ENCODE measurements at places on chromosomes 2 and 18. TPM values are rescaled to one million over a fixed set of nuclear protein-coding genes. Genes with fewer than 3 reads are reported as not detected.

GRCh38 chr2:113709022-113709421 is 47.4 kb downstream of the SLC35F5 start:
- no peak overlapping the region for H3K27ac ChIP-seq
- DNase-seq: no peak
- no peak overlapping the region for H3K4me3 ChIP-seq

Gene GAD1
- 2.5 TPM for total RNA-seq

- no peak for DNase-seq
- H3K4me1 ChIP-seq: peaks cover 91% of the 10 kb centered on the region
- no peaks in the 10 kb centered on the region for H3K27me3 ChIP-seq
- H3K36me3 ChIP-seq: peaks cover 19% of the 10 kb centered on the region
- peak overlapping the region; percentile 81 for H3K27ac ChIP-seq
- H3K4me3 ChIP-seq: peak overlapping the region; percentile 8
Measured at GRCh38 chr2:98507891-98508708, 63.4 kb downstream of the INPP4A start.

DNA sequence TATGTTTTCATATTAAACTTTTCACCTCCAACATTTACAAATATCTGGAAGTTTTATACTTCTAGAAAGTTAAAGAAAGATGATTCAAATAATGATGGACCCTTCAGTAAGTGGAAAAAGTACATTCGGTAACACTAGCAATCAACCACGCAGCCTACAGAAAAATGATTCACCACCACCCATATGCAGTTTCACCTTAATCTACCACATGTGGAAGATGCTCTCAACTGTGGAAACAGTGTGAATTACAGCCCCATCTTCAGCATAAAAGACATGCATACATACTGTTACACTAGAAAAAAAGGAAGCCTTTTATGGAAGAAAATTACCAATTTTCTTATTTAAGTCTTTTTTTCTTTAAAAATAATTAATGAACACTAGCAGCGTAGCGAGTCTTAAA is 1.1 kb downstream of the SLC38A11 start:
- peak; percentile 6 for DNase-seq
- H3K4me1 ChIP-seq: no peaks in the 10 kb centered on the region
- H3K27me3 ChIP-seq: peaks cover 14% of the 10 kb centered on the region

GRCh38 chr18:70295192-70296188 is 6.6 kb downstream of the SOCS6 start:
- H3K27me3 ChIP-seq: peaks cover 24% of the 10 kb centered on the region
- no peak overlapping the region for H3K4me3 ChIP-seq
- H3K36me3 ChIP-seq: no peaks in the 10 kb centered on the region
- no peak for DNase-seq

Gene CDH2
- 0.18 TPM for total RNA-seq

DNA sequence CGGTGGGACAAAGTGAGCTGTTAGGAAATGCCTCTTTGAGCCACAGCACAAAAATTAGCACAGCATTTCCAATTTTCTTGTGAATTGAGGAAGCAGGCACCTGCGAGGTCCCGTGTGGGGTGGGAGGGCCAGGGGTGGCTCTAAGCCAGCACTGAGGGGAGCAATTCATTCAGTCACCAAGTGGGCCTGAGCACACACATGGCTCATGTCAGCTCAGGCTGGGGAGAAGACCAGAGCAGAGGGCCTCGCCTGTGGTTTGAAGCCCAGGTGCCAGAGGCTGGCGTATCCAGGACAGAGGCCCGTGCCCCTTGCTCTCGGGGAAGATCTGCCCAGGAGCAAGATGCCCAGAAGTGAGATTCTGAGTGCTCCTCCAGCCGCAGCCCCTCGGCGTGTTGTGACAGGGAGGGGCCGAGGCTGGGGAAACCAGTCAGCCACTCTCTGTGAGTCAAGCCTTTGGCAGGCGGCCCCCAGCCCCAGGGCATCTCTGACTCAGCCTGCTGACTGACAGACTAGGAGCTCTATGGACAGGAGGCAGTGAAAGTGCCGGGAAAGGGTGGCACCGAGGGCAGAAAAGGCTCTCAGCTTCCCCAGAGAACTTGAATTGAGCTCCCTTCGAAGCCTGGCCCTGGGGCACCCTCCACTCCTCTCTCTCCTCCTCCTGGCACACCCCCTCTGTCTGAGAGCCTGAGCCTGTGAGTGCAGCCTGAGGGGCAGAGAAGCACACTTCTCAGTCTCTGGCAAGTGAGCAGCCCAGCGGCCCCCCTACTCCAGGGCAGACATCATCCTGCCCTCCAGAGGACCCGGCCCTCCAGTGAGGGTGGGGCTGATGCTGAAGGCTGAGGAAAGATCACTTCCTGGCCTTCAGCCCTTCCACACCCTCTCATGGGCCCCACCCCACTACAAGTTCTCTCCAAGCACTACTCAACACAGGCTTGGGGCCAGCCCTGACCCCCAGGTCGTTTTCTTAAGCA is 32.3 kb downstream of the CYP26B1 start:
- no peaks in the 10 kb centered on the region for H3K36me3 ChIP-seq
- peaks cover 2% of the 10 kb centered on the region for H3K27me3 ChIP-seq
- DNase-seq: no peak

DNA sequence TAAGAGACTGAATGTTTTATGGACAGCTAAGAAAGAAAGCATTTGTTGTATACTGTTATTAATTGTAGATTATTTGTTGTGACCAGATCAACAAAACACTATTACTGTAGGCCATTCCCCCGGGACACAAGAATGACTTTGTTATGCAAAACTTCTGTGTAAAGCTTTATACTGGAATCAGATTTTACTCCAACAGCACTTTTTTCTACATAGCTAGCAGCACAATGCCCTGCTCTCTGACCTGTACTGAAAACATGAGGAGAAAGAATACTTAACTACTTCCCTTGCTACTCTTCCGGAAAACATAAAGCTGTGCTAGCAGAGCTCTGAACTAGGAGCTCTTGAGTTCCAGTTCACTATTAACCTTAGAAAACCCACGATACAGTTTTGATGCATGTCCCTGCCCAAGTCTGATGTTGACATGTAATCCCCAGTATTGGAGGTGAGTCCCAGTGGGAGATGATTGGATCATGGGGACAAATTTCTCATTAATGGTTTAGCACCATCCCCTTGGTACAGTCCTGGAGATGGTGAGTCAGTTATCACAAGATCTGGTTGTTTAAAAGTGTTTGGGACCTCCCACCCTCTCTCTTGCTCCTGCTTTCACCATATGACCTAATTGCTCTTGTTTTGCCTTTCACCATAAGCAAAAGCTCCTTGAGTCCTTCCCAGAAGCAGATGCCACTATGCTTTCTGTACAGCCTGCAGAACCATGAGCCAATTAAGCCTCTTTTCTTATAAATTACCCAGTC is 601.1 kb upstream of the PIK3C3 start:
- DNase-seq: no peak
- H3K27ac ChIP-seq: no peak overlapping the region
- H3K36me3 ChIP-seq: no peaks in the 10 kb centered on the region
- H3K27me3 ChIP-seq: no peaks in the 10 kb centered on the region
- no peaks in the 10 kb centered on the region for H3K4me1 ChIP-seq
- H3K4me3 ChIP-seq: no peak overlapping the region

Gene STARD6
- not detected for total RNA-seq

DNA sequence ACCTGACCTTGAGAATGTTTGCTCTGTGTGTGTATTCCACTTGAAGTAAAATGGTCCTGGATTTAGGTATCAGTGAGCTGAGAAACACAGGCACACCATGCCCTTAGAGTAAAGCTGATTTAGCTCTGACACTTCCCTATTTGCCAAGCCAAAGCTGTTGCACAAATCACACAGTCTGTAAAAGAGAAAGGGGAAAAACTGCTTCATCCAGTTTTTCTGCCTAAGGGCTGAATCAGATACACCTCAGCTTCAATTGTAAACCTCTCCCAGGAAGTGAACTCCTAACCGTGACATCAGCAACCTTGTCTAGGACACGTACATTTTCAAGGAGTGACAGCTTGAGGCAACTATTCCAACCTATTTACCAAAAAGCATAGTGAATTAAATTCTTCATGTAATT is 150.4 kb downstream of the NR4A2 start:
- DNase-seq: no peak
- H3K27me3 ChIP-seq: peaks cover 20% of the 10 kb centered on the region
- H3K27ac ChIP-seq: no peak overlapping the region
- H3K4me1 ChIP-seq: no peaks in the 10 kb centered on the region

DNA sequence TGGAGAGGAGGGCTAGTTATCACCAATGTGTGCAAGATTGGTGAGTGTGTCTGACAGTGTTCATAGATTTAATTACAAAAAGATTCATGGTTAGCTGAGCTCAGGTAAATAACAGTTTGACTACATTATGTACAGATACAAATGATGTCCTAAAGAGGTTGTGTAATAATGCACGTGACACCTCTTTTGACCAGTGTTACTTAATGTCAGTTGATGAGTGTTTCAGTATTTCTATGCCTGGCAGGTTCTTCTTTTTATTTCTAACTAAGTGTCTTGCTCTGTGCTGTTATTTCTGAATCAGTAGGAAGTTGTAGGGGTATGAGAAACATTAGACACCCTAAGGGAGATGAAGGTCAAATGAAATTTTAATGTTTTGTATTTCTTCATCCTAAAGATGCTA is 7.9 kb upstream of the INHBB start:
- no peak overlapping the region for H3K27ac ChIP-seq
- H3K27me3 ChIP-seq: peaks cover 47% of the 10 kb centered on the region
- H3K4me1 ChIP-seq: peaks cover 2% of the 10 kb centered on the region
- no peaks in the 10 kb centered on the region for H3K36me3 ChIP-seq

DNA sequence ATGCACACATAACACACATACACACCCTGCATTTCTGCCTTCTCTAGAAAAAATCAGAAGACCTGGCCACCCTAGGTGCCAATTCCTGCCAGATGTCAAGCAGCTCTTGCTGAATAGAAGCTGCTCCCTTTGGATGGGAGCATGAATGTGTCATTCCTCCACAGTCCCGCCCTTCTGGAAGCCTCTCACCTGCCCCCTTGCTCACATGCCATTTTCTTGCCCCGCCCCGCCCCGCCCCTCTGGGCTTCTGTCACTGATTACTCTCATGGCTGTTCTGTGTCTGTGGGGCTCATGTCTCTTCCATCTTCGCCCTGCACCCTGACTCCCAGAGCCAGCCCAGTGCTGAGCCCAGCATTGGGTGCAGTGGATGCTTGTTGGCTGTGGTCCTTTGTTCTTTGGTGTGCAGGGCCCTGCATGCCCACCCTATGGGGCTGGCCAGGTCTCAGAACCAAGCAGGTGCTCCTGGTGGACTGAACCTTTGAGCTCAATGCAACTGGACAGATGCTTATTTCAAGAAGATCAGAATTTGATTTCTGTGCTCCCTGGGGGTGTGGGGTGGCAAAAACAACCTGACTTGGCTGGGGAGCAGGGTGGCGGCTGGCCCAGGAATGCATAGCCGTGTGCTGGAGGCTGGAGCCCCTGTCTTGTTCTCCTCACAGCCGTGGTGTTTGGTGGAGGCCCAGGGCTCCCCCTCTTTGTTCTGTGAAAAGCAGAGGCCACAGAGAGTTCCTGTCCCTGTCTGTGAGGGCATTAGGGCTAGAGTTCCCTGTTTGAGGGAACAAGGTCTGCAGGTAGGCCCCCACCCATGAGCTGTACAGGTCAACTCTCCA is 140.6 kb upstream of the GLI2 start:
- no peaks in the 10 kb centered on the region for H3K36me3 ChIP-seq
- no peak overlapping the region for H3K27ac ChIP-seq
- H3K4me1 ChIP-seq: no peaks in the 10 kb centered on the region
- no peaks in the 10 kb centered on the region for H3K27me3 ChIP-seq
- H3K4me3 ChIP-seq: no peak overlapping the region
- no peak for DNase-seq

- H3K4me1 ChIP-seq: no peaks in the 10 kb centered on the region
- H3K27me3 ChIP-seq: no peaks in the 10 kb centered on the region
- no peak for DNase-seq
- H3K27ac ChIP-seq: no peak overlapping the region
- no peak overlapping the region for H3K4me3 ChIP-seq
- H3K36me3 ChIP-seq: no peaks in the 10 kb centered on the region
Measured at GRCh38 chr18:30248056-30248455, 794.5 kb downstream of the DSC3 start.

- DNase-seq: no peak
- H3K27ac ChIP-seq: no peak overlapping the region
- no peaks in the 10 kb centered on the region for H3K36me3 ChIP-seq
- no peaks in the 10 kb centered on the region for H3K4me1 ChIP-seq
Measured at GRCh38 chr18:27608742-27609141, 423.6 kb upstream of the CHST9 start.

Gene RUFY4
- 0.76 TPM for total RNA-seq
